ENCODE measurements at places on chromosomes 4 and X.

DNA sequence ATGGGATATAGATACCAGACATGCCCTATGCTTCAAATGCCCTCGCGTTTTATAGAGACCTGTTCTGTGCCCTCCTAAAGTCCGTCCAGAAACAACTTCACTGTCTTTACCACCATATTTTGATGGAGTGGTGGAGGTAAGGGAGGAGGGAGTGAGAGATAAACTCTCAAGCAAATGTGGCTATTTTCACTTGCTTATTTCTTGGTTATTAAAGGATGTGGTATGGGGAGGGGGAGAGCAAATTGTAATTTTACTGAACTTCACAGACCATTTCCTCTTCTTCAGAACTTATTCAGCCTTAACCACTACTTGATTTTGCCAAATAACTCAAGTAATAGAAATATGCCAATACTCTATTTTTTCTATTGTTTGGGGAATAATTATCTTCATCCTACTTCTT lies 31.5 kb downstream of the GPR174 start:
- no peak for DNase-seq

DNA sequence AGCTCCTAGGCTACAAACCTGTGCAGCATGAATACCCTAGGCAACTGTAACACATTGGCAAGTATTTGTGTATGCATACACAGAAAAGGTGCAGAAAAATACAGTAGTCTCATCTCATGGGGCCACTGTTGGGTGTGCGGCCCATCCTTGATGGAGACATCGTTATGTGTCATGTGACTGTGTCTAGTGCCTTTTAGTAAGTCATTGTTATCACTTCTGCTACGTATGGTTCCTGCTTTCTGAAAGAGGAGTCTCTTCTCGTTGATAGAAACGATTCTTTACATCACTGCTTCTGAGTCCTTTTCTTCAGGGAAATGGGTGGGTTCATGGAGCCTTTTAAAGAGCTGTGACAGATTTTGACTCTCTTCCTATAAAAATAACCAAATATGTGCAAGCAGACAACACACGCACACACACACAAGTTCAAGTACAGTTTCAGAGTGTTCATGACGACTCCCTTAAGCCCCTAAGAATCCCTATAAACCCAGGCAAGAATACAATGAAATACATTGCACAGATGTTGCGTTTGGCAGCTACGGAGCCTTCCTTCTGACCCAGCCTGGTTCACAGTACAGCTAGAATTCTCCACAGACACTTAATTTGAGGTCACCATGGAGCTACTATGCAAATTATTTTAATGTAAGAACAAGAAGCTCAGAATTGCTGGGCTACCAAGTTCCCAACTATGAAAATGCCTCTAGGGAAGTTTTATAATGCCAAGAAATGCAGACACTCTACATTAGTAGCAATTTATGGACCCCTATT lies 10.2 kb upstream of the STK32B start:
- DNase-seq, result no peak

DNA sequence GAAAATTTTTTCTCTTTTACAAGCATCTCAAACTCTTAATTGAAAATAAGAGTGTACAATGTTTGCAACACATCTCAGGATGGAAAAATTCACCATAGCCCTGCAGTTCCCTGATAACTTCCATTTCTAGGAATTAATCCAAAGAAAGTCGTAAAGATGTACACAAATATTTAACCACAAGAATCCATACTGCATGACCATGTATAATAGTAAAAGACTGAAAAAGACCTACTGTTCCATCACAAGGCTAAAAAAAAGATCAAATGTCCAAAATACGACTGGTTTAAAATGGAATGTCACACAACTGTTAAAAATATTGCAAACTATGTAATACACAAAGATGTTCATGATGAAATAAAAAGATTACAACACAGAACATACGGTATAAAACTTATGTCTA lies 32.1 kb downstream of the HUWE1 start:
- DNase-seq, result no peak

- no peak for DNase-seq
These were observed 132.4 kb upstream of the LIMCH1 start for GRCh38 chr4:41405464-41406112.

Measured in activated CD4-positive, alpha-beta T cell treated with anti-CD3 and anti-CD28 coated beads, Interleukin-2, amount 50 U/mL, for 24 hours (primary cell).